ENCODE measurements at places on chromosomes 6 and 20.

DNA sequence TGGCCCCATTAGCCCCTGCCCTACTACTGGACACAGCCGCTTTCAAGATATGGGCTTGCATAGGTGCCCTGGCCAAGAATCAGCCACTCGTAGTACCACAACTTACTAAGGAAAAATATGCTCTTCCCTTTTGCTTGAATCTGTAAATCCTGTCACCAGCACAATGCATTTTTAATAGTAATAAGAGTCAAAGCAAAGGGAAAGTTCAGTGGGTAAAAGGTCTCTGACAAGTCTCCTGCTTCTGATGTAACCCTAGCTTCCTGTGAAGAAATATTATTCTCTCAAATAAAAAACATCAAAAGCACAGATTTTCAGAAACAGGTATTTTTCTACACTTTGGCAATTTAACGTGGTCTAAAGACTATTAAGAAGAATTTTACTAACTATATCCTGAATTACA lies 373.8 kb downstream of the GJA1 start:
- H3K27me3 ChIP-seq: no peaks in the 10 kb centered on the region
- no peaks in the 10 kb centered on the region for H3K4me1 ChIP-seq
- H3K27ac ChIP-seq: no peak overlapping the region
- no peaks in the 10 kb centered on the region for H3K36me3 ChIP-seq
- H3K4me3 ChIP-seq: no peak overlapping the region
- no peak for DNase-seq

DNA sequence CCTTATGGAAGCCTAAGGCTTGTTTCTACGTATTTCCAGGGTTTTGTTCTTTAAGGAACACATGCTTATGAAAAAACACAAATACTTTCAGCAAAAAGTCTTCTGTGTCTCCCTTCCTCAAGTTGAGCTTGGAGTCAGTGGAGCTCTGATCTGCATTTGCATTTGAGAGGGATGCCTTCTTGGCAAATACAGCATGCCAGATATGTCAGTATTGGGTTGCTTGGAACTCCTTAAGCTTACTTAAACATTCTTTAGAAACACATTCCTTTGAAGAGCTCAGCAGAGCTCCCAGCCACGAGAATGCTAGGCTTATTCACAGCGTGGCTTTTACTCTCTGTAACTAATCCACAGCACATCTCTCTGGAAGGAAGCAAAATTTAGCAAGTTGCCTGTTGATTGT lies 68.3 kb downstream of the ANKRD6 start:
- no peak overlapping the region for H3K4me3 ChIP-seq
- no peaks in the 10 kb centered on the region for H3K36me3 ChIP-seq
- no peak overlapping the region for H3K27ac ChIP-seq
- H3K27me3 ChIP-seq: no peaks in the 10 kb centered on the region
- DNase-seq: no peak

GRCh38 chr6:48570656-48571055 lies 459.7 kb upstream of the PTCHD4 start:
- no peak for DNase-seq
- no peaks in the 10 kb centered on the region for H3K4me1 ChIP-seq
- H3K27me3 ChIP-seq: no peaks in the 10 kb centered on the region
- H3K27ac ChIP-seq: no peak overlapping the region
- H3K4me3 ChIP-seq: no peak overlapping the region

- no peak overlapping the region for H3K4me3 ChIP-seq
- DNase-seq: no peak
- no peaks in the 10 kb centered on the region for H3K27me3 ChIP-seq
- no peak overlapping the region for H3K27ac ChIP-seq
- no peaks in the 10 kb centered on the region for H3K36me3 ChIP-seq
- H3K4me1 ChIP-seq: peaks cover 7% of the 10 kb centered on the region
Observed at GRCh38 chr6:3432416-3432815, 24.4 kb downstream of the SLC22A23 start.

GRCh38 chr6:162785632-162786242 lies 58.0 kb downstream of the PACRG start:
- DNase-seq: peak; percentile 18
- no peaks in the 10 kb centered on the region for H3K27me3 ChIP-seq
- no peaks in the 10 kb centered on the region for H3K36me3 ChIP-seq

GRCh38 chr6:128275681-128276080 lies 244.7 kb downstream of the PTPRK start:
- H3K4me1 ChIP-seq: peaks cover 40% of the 10 kb centered on the region
- no peaks in the 10 kb centered on the region for H3K27me3 ChIP-seq
- no peak for DNase-seq
- H3K27ac ChIP-seq: no peak overlapping the region
- H3K36me3 ChIP-seq: no peaks in the 10 kb centered on the region

- H3K27me3 ChIP-seq: no peaks in the 10 kb centered on the region
- no peak overlapping the region for H3K4me3 ChIP-seq
- H3K4me1 ChIP-seq: no peaks in the 10 kb centered on the region
- DNase-seq: no peak
- no peak overlapping the region for H3K27ac ChIP-seq
Observed at GRCh38 chr6:2215342-2215741, 30.1 kb downstream of the GMDS start.

- H3K27me3 ChIP-seq: peaks cover 43% of the 10 kb centered on the region
- DNase-seq: no peak
- no peak overlapping the region for H3K4me3 ChIP-seq
- no peaks in the 10 kb centered on the region for H3K4me1 ChIP-seq
Observed at GRCh38 chr20:56765172-56766073, 136.3 kb downstream of the TFAP2C start.

GRCh38 chr20:45432294-45432693 lies 16.4 kb downstream of the PIGT start:
- no peak for DNase-seq
- H3K4me3 ChIP-seq: no peak overlapping the region
- H3K36me3 ChIP-seq: no peaks in the 10 kb centered on the region
- peaks cover 24% of the 10 kb centered on the region for H3K4me1 ChIP-seq
- peak overlapping the region; percentile 73 for H3K27ac ChIP-seq

- peak overlapping the region; percentile 95 for H3K27ac ChIP-seq
- peaks cover 28% of the 10 kb centered on the region for H3K36me3 ChIP-seq
- peaks cover 95% of the 10 kb centered on the region for H3K4me1 ChIP-seq
- H3K4me3 ChIP-seq: peak overlapping the region; percentile 90
Observed at GRCh38 chr6:41785689-41786450, 1.6 kb upstream of the TOMM6 start.

DNA sequence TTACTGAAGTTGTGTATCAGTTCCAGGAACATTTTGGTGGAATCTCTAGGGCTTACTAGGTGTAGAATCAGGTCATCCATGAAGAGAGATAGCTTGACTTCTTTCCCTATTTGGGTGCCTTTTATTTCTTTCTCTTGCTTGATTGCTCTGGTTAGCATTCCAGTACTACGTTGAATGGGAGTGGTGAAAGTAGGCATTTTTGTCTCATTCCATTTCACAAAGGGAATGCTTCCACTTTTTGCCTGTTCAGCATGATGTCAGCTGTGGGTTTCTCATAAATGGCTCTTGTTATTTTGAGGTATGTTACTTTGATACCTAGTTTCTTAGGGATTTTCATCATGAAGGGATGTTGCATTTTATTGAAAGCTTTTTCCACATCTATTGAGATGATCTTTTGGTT lies 195.3 kb downstream of the MOXD1 start:
- no peaks in the 10 kb centered on the region for H3K27me3 ChIP-seq
- H3K4me3 ChIP-seq: no peak overlapping the region
- no peak for DNase-seq
- H3K27ac ChIP-seq: no peak overlapping the region
- no peaks in the 10 kb centered on the region for H3K36me3 ChIP-seq

- no peaks in the 10 kb centered on the region for H3K36me3 ChIP-seq
- no peak overlapping the region for H3K27ac ChIP-seq
- no peak for DNase-seq
- H3K4me3 ChIP-seq: no peak overlapping the region
- H3K4me1 ChIP-seq: no peaks in the 10 kb centered on the region
Observed at GRCh38 chr6:167047554-167047953, 48.4 kb downstream of the CEP43 start.

DNA sequence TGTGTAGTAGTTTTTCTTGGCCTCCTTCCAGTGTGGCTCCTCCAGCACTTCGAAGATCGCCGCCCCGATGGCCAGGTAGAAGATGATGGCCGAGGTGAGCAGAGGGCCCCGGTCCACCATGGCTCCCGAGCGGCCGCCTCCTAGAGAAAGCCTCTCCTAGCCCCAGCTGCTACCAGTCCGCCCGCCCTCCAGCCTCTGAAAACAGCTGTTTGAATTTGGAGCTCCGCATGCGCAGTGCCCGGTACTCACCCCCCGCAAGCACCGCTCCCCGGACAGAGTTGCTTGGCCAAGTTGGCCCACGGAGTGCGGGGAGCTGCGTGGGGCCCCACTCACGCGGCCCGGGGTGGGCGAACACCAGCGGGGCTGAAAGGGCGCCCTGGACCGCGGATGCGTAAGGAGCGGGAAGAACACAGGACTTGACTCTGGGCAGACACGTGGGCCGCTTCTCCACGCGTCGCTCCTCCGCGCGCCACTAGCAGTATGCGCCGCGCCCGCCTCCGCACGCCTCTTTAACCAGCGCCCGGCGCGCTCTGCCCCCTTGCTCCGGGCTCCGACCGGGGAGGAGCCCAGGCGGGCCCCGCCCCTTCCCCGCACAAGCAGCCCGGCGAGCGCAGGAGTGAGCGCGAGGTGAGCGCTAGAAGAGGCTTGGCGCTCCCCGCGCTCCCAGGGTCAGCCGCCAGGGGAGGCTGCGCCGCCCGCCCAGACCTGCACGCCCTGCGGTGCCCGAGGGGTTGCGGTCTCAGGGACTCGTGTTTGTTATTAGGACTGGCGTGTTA lies at the start of gene KCNK5:
Gene KCNK5 (minus strand): TSS at position 484 of the 776 bp plus-strand sequence. CDS start 364 bp downstream, at position 120.
- H3K4me3 ChIP-seq: peak within 1 kb of the TSS; percentile 67
- no peaks in the 10 kb centered on the region for H3K36me3 ChIP-seq
- H3K4me1 ChIP-seq: peaks cover 17% of the 10 kb centered on the region
- H3K27me3 ChIP-seq: peaks cover 69% of the 10 kb centered on the region
- peak; percentile 64 for DNase-seq
- no peak within 1 kb of the TSS for H3K27ac ChIP-seq

GRCh38 chr6:52293067-52293466 lies 8.5 kb upstream of the MCM3 start:
- H3K27me3 ChIP-seq: no peaks in the 10 kb centered on the region
- H3K4me3 ChIP-seq: no peak overlapping the region
- DNase-seq: no peak
- no peaks in the 10 kb centered on the region for H3K36me3 ChIP-seq
- H3K27ac ChIP-seq: no peak overlapping the region
- H3K4me1 ChIP-seq: no peaks in the 10 kb centered on the region

DNA sequence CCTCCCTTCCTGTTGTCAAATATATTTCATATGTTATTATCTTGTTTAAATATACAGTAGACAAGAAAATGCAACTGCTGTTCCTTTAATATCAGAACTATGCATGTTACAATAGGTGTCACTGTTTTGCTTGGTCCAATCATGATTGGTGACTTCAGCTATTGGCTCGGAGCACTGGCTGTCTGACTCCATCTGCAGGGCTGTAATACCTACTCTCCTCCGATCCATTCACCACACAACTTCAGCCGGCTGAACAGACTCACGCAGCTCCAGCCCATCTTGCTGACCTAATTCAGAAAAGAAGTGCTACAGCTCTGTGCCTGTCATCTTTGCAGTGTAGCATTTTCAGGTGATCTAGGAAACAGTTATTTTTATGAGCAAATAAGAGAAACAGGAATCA lies at the start of gene BTBD3:
Gene BTBD3 (plus strand): TSS at position 231 of the 400 bp plus-strand sequence. CDS start 383 bp downstream, outside the sequence.
- peak within 1 kb of the TSS; percentile 79 for H3K27ac ChIP-seq
- H3K4me3 ChIP-seq: peak within 1 kb of the TSS; percentile 67
- peaks cover 89% of the 10 kb centered on the region for H3K4me1 ChIP-seq

DNA sequence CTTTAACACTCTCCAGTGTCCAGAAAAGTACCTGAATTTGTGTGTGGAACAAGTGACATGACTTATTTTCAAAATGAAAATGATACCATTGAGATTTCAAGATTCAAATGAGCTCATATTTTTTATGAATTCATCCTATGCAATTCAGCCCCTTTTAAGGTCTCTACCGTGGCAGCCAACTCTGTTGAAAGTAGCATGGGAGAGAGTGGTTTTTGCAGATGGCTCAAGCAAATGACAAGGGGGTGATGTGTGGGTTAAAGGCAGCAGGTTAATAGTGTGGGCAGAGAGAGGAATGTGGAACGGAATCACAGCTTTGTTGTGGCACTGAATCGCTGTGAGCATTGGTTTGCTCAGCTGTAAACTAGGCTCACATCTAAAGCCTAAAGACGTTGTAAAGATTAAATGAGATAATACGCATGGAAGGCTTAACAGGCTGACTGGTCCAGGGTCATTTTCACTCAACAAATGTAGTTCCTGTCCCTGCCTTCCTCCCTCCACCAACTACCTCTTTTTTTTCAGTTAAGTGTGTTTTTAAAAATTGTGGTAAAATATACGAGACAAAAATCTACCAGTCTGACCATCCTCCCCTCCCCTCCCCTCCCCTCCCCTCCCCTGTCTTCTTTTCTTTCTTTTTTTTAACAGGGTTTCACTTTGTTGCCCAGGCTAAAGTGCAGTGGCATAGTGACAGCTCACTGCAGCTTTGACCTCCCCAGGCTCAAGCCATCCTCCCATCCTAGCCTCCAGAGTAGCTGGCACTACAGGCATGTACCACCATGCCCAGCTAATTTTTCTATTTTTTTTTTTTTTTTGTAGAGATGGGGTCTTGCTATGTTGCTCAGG lies 114.7 kb upstream of the ZNF217 start:
- H3K4me1 ChIP-seq: peaks cover 18% of the 10 kb centered on the region
- no peaks in the 10 kb centered on the region for H3K27me3 ChIP-seq
- H3K27ac ChIP-seq: peak overlapping the region; percentile 31
- DNase-seq: no peak
- no peaks in the 10 kb centered on the region for H3K36me3 ChIP-seq

GRCh38 chr6:101489456-101489855 lies 95.9 kb downstream of the GRIK2 start:
- H3K27me3 ChIP-seq: no peaks in the 10 kb centered on the region
- no peak overlapping the region for H3K4me3 ChIP-seq
- no peak overlapping the region for H3K27ac ChIP-seq
- DNase-seq: no peak
- H3K36me3 ChIP-seq: no peaks in the 10 kb centered on the region

DNA sequence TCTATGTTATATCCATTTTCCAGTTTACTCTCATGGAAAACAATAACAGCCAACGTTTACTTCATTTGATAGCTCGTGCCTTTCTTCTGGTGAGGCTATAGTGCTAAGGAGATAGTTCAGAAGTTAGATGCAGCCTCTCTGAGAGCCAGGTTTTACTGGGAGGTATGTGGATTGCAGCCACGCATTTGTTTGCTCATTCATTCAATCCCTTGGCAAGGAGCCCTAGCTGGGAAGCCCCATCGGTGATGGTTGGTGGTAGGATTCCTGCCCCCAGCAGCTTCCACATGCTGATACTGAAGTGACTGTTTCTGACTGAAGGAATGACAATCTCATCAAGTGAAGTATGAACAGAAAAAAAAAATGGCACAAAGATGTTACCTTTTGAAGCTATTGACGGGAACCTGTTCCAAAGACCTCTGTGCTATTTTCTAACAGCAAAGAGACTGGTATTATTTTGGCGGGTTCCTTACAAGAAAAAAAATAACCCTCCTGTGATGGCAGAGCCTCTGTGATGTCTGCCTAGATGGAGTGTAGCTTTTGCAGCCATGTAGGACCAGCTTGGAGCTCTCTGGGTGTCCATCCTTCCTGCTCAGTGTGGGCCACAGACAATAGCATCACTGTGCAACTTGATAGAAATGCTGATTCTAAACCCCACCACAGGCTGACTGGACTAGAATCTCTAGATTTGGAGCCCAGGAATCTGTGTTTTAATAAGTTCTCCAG lies 30.6 kb downstream of the SNAP25 start:
- no peak for DNase-seq
- H3K27ac ChIP-seq: no peak overlapping the region
- peaks cover 1% of the 10 kb centered on the region for H3K27me3 ChIP-seq

Measured in left ventricle myocardium inferior (tissue), 1 donor.